Pancreas (tissue), 10 donors: ENCODE measurements at places on chromosomes 2 and 18.

- no peak for DNase-seq
Observed at GRCh38 chr18:30358555-30358954, 684.0 kb downstream of the DSC3 start.

GRCh38 chr2:107466241-107466640 is 360.5 kb upstream of the RGPD4 start:
- no peak for DNase-seq

GRCh38 chr2:12412898-12413305 is 303.8 kb upstream of the TRIB2 start:
- no peak for DNase-seq

DNA sequence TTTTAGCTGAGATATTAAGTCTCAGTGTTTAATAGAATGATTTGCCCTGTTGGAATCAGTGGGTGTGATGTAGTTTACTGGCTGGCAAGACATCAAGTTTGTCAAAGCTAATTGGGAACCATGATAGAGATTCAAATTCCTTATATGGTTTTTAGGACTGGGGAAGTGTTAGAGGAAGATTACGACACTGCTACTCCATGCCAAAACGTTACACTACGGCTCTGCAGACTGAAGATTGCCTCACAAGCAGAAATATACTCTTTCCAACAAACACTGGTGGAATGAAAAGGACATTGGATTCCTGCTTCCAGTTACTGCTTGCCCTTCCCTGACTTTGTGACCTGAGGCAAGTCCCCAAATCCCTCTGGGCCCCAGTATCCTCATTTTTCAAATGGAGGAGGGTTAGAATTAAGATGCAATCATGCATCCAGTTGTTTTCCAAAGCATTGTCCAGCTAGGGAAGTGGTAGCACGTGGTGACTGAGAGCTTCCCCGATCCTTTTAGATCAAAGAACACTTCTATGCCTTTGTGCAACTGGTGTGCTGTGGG is 147.6 kb downstream of the CDC42EP3 start:
- no peak for DNase-seq

DNA sequence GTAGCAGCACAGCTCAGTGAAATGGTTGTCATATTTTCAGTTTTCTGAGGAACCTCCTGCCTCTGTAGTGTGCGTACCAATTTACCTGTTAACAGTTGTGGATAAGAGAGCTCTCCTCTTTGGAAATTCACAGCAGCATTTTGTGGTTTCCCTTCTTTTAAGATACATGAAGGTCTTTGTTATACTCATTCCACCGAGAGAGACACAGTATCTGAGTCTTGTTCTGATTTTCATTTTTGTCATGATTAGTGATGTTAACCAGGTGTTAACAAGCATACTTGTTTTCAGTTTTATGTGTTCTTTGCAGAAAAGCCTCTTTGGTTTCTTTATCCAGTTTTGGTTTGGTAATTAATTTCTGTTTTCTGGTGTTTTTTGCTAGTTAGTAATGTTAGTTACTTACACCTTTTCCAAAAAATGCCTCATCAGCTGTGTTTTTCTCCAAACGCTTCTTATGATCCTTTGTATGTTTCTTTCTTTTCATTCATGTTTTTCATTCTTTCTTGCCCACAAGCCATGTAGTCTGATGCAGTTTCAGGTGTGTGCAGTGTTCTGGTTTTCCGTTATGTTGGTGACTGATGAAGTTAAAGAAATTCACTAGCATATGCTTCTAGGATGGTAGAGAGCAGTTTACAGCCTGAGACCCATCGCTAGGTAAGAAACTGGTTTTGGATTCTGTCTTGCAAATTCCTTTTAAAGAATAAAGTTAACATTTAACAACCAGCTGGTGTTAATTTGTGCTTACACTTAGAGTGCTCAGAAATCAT is 30.1 kb downstream of the CCDC74A start:
- no peak for DNase-seq

DNA sequence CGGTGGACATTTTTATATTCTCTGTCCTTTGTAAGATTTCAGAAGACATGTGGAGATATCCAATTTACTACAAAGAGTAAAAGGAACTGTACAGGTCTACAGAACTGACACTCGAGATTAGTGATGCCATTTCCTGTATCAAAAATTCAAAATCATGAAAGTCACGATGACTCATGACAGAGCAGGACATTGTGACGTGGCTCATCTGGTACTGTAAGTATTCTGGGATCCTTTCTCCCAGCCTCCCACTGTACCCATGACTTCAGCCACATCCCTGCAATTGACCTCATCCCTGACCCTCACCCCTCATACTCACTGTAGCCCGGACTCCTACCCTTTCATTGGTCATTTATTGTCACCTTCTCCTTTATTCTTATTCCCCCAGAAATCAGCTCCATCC is 736.5 kb downstream of the EPHA4 start:
- DNase-seq, result no peak

DNA sequence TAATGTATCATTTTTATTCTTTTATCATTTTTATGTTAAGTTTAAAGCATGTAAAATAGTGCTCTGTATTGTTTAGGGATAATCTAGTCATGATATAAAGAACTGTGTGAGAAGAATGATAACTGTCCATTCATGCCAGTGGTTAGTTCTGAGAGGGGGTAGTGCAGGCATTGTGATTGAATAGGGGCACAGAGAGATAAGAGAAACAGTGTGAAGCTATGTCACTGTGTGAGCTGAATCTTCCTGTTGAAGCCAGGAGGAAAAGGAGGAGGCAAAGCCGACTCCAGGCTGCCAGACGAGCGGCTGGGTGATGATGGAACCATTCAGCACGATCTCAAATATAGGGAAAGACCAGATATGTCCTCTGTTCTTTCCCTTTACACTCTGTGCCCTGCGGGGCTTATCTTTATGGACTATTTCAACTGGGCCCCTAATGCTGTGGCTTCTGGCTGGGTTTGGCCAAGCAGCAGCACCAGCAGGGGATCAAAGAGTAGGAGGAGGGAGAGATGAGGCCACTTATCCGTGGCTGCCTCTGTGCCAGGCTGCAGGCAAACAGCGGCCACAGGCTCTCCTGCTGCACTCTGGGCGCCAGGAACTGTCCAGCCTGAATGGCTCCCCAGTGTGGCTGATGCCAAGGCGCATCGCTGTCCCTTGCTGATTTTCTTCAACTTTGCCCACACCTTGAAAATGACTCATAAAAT is 128.0 kb downstream of the SPP2 start:
- DNase-seq, result no peak

DNA sequence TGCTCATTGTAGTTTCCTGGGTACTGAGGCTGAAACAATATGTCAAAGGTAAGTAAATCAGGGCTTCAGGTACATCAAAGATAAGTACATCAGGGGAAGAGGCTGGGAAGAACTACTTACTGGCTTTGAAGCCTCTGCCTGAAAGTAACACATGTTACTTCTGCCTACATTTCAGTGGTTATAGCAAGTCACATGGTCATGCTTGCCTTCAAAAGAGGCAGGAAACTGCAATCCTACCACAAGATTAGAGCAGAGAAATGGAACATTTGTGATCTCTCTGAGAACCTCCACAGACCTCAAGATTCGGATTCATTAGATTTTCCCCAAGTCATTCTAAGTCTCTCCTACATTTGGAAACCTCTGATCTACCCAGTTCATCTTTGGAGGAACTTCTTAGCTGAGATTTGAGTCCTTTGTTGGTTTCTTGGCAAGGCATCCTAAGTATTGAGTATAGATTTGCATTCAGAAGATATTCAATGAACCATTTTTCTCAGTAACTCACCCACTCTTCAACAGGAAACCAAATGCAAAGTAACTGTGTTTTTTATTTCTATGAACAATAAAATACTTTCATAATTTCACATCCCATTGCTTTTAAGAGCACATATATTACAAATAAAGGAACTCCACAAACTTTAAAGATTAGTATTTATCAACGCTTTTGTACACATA is 48.5 kb upstream of the CCDC195 start:
- DNase-seq, result no peak

GRCh38 chr2:95015261-95015912 is 10.1 kb upstream of the MAL start:
- DNase-seq, result no peak

DNA sequence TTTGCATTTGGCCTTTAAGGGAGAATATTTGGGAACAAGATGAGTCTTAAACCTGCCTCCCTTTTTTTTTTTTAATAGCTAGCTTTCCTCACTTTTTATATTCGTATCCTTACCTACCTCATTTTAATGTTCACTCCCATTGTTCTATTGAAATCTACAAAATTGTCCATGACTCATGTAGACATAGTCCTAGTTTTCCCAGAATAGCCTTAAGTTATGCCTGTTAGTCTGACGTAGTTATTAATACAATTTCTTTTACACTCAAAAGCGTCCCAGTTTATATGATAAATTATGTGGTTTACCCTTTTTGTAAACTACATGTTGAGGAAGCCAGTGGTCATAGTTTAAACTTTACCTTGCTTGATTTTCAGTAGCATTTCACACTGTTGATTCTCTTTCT is 73.4 kb downstream of the UBR3 start:
- DNase-seq, result no peak

DNA sequence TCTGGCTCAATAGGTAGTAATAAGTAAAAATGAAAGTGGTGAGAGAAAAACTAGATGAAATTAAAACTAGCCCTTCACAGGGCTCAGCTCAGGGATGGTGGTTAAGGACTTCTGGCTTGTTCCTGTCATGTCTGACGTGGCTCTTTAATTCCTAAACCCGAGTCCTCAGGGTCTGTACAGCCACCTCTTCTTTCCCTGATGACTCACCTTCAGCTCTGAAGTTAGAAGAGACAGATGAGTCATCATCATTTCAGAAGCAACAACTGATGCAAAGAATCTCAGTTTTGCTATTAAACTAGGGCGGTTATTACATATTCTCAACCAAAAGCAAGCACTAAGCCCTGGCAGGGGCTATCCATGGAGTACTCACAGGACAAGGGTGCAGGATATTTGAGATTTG is 24.0 kb upstream of the ITGB6 start:
- no peak for DNase-seq

DNA sequence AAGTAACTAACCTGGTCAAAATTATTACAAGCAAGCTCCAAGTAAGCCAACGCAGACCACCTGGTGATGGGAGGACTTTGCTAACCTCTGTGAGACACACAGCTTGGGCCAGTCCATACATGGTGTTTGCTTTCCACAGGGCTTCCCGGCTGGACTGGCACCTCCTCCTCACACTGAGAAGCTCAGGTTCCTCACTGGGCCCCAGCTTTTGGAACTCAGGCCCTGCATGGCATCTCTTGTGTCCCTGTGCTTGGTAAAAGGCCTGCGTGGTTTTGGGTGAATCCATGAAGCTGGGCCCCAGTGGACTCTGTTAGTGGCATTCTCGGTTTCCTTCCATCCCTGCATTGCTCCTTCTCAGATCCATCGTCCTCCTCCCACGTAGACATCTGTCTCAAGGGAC is 123.4 kb downstream of the VAPA start:
- DNase-seq, result no peak

GRCh38 chr2:208039376-208040110 is 14.2 kb upstream of the PLEKHM3 start:
- no peak for DNase-seq

- DNase-seq, result no peak
Observed at GRCh38 chr2:38712871-38713270, 38.3 kb downstream of the SRSF7 start.

DNA sequence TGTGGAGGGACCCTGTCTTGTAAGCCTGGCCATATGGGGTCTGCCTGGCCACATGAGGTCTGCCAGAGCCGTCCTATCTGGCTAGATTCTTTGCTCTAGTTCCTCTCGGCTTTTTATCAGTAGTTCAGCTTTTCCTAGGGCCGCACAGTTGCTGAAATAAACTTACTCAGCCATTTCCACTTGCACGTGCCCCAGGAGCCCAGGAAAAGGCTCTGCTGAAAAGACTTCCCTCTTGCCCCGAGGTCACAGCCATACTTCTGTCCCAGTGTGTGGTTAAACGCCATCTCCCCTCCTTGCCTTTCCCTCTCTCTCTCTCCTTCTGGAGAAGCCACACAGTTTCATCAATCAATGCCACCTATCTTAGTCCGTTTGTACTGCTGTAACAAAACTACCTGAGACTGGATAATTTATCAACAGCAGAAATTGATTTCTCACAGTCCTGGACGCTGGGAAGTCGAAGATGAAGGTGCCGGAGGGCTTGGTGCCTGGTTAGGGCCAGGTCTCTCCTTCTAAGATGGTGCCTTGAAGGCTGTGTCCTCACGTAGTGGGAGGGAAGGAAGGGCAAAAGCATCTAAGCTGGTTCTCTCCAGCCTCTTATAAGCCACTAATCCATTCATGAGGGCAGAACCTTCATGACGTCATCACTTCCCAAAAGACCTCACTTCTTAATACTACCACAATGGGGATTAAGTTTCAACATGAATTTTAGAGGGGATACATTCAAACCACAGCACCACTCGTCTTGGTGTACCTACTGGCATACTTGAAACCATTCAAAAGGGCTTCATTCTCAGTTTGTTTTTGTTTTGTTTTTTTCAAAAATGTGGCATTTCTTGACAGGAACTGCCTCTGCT is 11.2 kb upstream of the GALM start:
- DNase-seq, result no peak

GRCh38 chr2:86174445-86174844 is 20.8 kb downstream of the IMMT start:
- DNase-seq, result no peak

GRCh38 chr2:17590342-17590911 is 49.9 kb downstream of the VSNL1 start:
- no peak for DNase-seq

- peak; percentile 96 for DNase-seq
Observed at GRCh38 chr2:66434679-66435548, at the start of gene MEIS1. MEIS1 (plus strand) TSS chr2:66435125; CDS start chr2:66435857, 732 bp downstream.

GRCh38 chr2:38266382-38267061 is 110.6 kb downstream of the ATL2 start:
- DNase-seq, result no peak

DNA sequence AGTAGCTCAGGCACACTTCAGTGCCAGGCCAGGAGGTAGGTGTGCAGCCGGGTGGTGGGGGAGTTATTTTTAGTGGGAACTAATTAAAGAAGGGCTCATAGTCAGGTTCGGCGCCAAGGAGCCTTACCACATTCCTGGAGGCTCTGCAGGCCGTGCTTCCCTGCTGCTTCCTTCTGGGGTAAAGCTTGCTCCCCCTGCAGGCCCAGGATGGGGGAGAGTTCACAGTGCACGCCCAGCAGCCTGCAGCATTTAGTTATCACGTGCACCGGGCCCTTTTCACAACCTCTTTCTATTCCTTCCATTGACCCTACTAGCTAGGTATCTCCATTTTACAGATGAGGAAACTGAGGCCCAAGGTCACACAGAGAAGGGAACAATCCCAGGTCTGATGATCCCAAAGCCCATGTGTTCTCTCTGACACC is 2.5 kb downstream of the KCNF1 start:
- DNase-seq, result no peak

GRCh38 chr18:77223653-77224052 is 26.0 kb upstream of the GALR1 start:
- DNase-seq, result no peak
